Activated CD4-positive, alpha-beta T cell treated with anti-CD3 and anti-CD28 coated beads, Interleukin-2, amount 10 ng/mL, durations not matched to agents 7 days and 5 days (primary cell): ENCODE measurements at places on chromosomes 12 and 14. TPM values are rescaled to one million over a fixed set of nuclear protein-coding genes. Genes with fewer than 3 reads are reported as not detected.

DNA sequence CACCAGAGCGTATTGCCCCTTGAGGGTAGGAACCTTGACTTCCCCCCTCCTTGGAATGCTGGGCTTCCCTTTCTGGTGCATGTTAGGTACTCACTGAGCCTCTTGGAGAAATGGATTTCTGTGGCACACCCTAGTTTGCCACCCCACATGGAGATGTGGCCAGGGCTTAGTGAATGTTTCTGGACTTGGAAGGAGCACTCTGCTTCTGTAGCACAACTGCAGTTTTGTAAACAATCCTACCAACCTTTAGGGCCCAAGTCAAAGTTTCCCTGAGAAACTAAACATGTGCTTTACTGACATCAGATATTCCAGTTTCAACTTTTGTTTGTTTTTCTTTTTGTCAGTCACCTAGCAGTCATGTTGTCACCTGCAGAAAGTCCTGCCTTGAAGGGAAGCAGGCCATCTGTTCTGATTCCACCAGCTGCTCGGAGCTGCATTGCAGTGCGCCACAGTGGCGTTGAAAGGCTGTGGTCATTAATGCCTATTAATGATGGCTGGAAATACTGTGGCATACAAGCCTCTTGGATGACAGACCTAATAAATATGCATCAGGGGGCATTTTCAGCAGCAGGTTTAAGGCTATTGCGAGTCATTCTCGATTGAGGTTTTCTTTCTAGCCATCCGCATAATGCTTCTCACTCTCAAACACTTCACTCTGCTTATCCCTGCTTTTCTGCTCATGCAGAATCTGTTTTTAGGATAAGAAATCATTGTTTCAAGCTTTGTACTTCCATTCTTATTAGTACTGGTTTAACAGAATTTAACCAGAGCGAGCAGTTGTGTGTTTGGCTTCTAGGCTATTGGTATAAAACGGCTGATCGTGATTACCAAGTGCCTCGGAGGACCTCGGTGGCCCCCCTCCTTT, 7.8 kb downstream of the PELI2 start:
- H3K27me3 ChIP-seq = peaks cover 13% of the 10 kb centered on the region
- H3K4me1 ChIP-seq = peaks cover 12% of the 10 kb centered on the region
- DNase-seq = no peak
- H3K27ac ChIP-seq = no peak overlapping the region
- H3K36me3 ChIP-seq = peaks cover 2% of the 10 kb centered on the region

DNA sequence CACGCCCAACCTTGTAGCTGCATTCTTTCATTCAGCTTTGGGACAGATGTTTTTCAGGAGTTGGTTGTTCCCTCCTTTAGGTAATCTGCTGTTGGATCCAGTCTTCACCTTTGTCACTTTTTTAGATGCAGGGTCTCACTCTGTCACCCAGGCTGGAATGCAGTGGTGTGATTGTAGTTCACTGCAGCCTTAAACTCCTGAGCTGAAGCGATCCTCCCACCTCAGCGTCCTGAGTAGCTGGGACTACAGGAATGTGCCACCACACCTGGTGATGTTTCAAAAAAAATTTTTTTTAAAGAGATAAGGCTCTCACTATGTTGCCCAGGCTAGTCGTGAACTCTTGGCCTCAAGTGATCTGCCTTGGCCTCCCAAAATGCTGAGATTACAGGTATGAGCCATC, 164.3 kb downstream of the KTN1 start:
- no peaks in the 10 kb centered on the region for H3K4me1 ChIP-seq
- no peak overlapping the region for H3K4me3 ChIP-seq
- H3K27me3 ChIP-seq = no peaks in the 10 kb centered on the region
- no peak overlapping the region for H3K27ac ChIP-seq
- H3K36me3 ChIP-seq = no peaks in the 10 kb centered on the region

- peaks cover 57% of the 10 kb centered on the region for H3K4me1 ChIP-seq
- H3K27me3 ChIP-seq = no peaks in the 10 kb centered on the region
- peaks cover 23% of the 10 kb centered on the region for H3K36me3 ChIP-seq
- H3K27ac ChIP-seq = peak overlapping the region; percentile 97
- H3K4me3 ChIP-seq = peak overlapping the region; percentile 84
These were observed 24.9 kb upstream of the C12orf76 start for GRCh38 chr12:110073049-110073831.

- no peaks in the 10 kb centered on the region for H3K36me3 ChIP-seq
- peak; percentile 23 for DNase-seq
- no peak overlapping the region for H3K4me3 ChIP-seq
- no peaks in the 10 kb centered on the region for H3K27me3 ChIP-seq
- no peaks in the 10 kb centered on the region for H3K4me1 ChIP-seq
These were observed 89.2 kb downstream of the PDZRN4 start for GRCh38 chr12:41277100-41277945.

GRCh38 chr12:52322069-52322468, 871 bp upstream of the KRT83 start:
- H3K27ac ChIP-seq = no peak overlapping the region
- H3K4me3 ChIP-seq = no peak overlapping the region
- no peaks in the 10 kb centered on the region for H3K36me3 ChIP-seq
- DNase-seq = no peak

Gene SOX5
- total RNA-seq = not detected

Gene CHGA
- total RNA-seq = not detected

Gene AICDA
- not detected for total RNA-seq

Gene RNASE1
- not detected for total RNA-seq
